ENCODE measurements at places on chromosomes 3 and 15. TPM values are rescaled to one million over a fixed set of nuclear protein-coding genes. Genes with fewer than 3 reads are reported as not detected.

FBXL22 gene
- 0.39 TPM for total RNA-seq

FBXO40 gene
- total RNA-seq, result not detected

BSN gene
- total RNA-seq, result 0.10 TPM

CCNB2 gene
- 25.7 TPM for total RNA-seq

WDR49 gene
- 0.54 TPM for total RNA-seq

IREB2 gene
- total RNA-seq, result 50.1 TPM

ENTPD3 gene
- 0.28 TPM for total RNA-seq

- no peak overlapping the region for H3K4me3 ChIP-seq
- H3K27ac ChIP-seq, result no peak overlapping the region
- no peaks in the 10 kb centered on the region for H3K27me3 ChIP-seq
- peaks cover 39% of the 10 kb centered on the region for H3K4me1 ChIP-seq
- H3K36me3 ChIP-seq, result peaks cover 7% of the 10 kb centered on the region
These were observed 22.6 kb upstream of the TNFAIP8L3 start for GRCh38 chr15:51117270-51117669.

DNA sequence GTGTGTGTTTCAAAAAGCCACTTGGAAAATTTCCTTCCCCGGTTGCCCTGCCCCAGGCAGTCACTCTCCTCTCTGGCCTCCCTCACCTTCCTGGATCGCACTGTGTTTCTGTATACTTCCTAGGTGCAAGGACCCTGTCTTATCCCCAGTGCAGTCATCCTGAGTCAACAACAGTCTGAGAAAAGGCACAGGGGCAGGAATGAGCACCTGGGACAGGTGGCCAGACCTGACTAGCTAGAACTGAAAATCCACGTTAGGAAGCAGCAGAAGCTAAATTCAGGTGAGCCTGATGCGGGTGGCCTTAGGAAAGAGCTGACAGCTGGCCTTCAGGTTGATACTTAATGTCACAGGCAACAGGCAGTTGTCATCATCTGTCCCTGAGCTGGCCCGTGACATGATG, 62.9 kb upstream of the VGLL4 start:
- H3K27me3 ChIP-seq, result no peaks in the 10 kb centered on the region
- DNase-seq, result no peak
- peaks cover 34% of the 10 kb centered on the region for H3K36me3 ChIP-seq
- no peaks in the 10 kb centered on the region for H3K4me1 ChIP-seq
- H3K4me3 ChIP-seq, result no peak overlapping the region
- H3K27ac ChIP-seq, result no peak overlapping the region

GRCh38 chr3:60912142-60912541, 339.1 kb downstream of the FHIT start:
- H3K27ac ChIP-seq, result no peak overlapping the region
- H3K4me3 ChIP-seq, result no peak overlapping the region
- H3K36me3 ChIP-seq, result no peaks in the 10 kb centered on the region
- peaks cover 8% of the 10 kb centered on the region for H3K4me1 ChIP-seq
- H3K27me3 ChIP-seq, result no peaks in the 10 kb centered on the region
- DNase-seq, result peak; percentile 27

- peak overlapping the region; percentile 47 for H3K27ac ChIP-seq
- peak; percentile 47 for DNase-seq
- peaks cover 22% of the 10 kb centered on the region for H3K36me3 ChIP-seq
- H3K27me3 ChIP-seq, result no peaks in the 10 kb centered on the region
- H3K4me3 ChIP-seq, result no peak overlapping the region
These were observed 12.5 kb downstream of the PLOD2 start for GRCh38 chr3:146148468-146148931.

DNA sequence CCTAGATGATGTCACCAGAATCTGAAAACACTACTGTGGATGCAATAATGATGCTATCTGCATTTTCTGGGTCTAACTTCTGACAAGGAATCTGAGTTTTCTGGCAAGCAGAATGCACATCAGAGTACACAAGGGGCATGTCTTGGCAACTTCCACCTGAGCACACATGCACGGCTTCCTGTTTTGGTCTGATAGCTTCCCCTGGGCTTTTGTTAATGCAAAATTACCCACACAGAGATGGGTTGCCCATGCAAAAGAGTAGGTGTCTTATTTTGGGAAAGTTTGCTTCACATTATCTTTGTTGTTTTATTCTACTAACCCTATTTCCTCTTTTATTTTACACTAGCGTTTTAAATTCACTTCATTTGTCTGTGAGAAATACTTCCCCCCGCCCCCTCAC, 74.2 kb upstream of the SATB1 start:
- H3K36me3 ChIP-seq, result peaks cover 6% of the 10 kb centered on the region
- H3K4me3 ChIP-seq, result no peak overlapping the region
- peaks cover 7% of the 10 kb centered on the region for H3K4me1 ChIP-seq

- H3K27ac ChIP-seq, result no peak overlapping the region
- DNase-seq, result peak; percentile 71
- no peaks in the 10 kb centered on the region for H3K27me3 ChIP-seq
These were observed 13.1 kb downstream of the CCR1 start for GRCh38 chr3:46194868-46195553.

DNA sequence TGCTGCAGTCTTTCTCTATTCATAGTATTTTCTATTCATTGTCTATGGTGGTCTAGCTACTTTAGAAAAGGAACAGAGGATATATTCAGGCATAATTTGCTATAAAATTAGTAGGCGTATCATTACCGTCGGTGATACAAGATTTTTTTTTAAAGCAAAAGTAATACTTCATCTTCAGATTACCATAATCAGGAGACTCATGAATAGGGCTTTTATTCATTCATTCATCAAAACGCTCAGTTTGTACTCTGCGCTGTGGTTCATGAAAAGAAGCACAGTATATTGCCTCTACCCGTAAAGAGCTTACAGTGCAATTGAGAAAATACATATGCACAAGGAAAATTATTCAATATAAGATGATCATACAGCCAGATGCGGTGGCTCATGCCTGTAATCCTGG, 136.7 kb upstream of the CHRM5 start:
- no peak for DNase-seq
- no peaks in the 10 kb centered on the region for H3K36me3 ChIP-seq
- no peak overlapping the region for H3K4me3 ChIP-seq
- H3K27ac ChIP-seq, result no peak overlapping the region
- H3K27me3 ChIP-seq, result no peaks in the 10 kb centered on the region

All from MCF 10A (cell line).